Small intestine (tissue), 16 donors: ENCODE measurements at places on chromosomes 1 and 21. TPM values are rescaled to one million over a fixed set of nuclear protein-coding genes. Genes with fewer than 3 reads are reported as not detected.

DNA sequence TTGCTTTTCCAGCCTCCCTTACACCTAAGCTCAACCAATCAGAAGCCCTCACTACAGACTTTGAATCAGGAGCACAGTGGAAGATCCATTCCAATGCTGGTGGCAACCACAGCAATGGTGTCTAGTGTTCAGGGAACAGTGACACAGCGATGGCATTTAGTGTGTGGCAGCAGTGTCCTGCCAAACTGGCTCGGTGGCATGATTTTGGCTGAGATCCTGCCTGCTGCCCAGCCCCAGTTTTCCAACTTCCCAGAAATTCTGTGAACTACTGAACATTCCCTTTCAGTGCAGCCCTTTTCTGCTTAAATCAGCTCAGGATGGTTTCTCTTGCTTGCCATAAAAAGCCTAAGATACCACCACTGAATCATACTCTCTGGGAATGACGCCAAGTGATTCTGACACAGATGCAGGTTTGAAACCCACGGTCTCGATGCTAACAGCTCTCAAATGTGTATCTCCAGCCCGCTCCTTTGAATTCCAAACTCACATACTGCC is 8.8 kb downstream of the ASAP3 start:
- DNase-seq, result no peak

GRCh38 chr1:155073377-155074242 is 5.0 kb upstream of the EFNA3 start:
- DNase-seq, result no peak

The SPAG17 gene
- 0.55 TPM for polyA plus RNA-seq

- DNase-seq, result no peak
Observed at GRCh38 chr1:168161459-168161858, 17.3 kb upstream of the TIPRL start.

The LAMB3 gene
- polyA plus RNA-seq, result 33.8 TPM

The OR6N1 gene
- not detected for polyA plus RNA-seq

GRCh38 chr1:223177681-223178080 is 34.6 kb upstream of the TLR5 start:
- no peak for DNase-seq

The SPRR1A gene
- not detected for polyA plus RNA-seq

DNA sequence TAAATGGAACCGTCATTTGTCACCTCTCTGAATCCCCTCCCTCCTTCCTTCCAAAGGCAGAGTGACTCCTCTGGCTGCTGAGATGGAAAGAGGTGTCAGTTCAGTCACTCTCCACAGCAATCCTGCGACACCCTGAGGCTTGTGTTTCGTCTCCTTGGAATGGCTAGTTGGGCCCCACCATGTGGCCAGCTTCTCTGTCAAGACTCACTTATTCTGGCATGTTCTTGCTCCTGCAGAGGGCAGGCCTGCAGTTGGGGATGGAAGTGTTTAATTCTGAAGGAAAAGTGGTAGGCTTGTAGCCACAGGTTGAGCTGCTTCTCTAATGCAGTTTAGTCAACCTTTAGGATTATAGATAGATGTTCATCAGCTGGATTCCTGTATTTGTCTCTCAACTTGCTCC is 149.6 kb downstream of the LMO4 start:
- DNase-seq, result peak; percentile 7

- DNase-seq, result peak; percentile 29
Observed at GRCh38 chr1:83912876-83913275, 86.1 kb downstream of the TTLL7 start.

GRCh38 chr1:12339396-12339795 is 109.6 kb downstream of the VPS13D start:
- peak; percentile 29 for DNase-seq

GRCh38 chr1:16717336-16718098 is 22.8 kb upstream of the RNU1-4 start:
- DNase-seq, result no peak

The CFHR3 gene
- polyA plus RNA-seq, result not detected

- DNase-seq, result no peak
Observed at GRCh38 chr21:42343963-42344510, 6.8 kb downstream of the TFF2 start.

DNA sequence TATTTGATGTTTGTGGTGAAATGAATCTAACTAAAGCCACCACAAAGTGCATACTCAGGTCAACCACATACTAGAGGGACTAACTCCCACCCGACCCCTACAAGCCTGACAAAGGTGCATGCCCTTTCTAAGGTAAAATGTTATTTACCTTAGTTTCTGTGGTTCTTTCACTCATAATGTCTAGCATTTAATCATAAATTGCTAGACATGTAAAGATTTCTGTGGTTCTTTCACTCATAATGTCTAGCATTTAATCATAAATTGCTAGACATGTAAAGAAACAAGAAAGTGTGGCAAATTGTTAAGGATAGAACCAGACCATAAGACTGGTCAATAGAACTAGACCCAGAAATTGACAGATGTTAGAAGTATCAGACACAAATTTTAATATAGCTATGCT is 193.0 kb upstream of the PBX1 start:
- DNase-seq, result no peak

GRCh38 chr1:221815660-221816059 is 73.8 kb upstream of the DUSP10 start:
- DNase-seq, result no peak

The NTRK1 gene
- not detected for polyA plus RNA-seq

The ACKR1 gene
- 2.2 TPM for polyA plus RNA-seq

GRCh38 chr1:185404291-185404690 is 87.2 kb upstream of the IVNS1ABP start:
- DNase-seq, result peak; percentile 24

DNA sequence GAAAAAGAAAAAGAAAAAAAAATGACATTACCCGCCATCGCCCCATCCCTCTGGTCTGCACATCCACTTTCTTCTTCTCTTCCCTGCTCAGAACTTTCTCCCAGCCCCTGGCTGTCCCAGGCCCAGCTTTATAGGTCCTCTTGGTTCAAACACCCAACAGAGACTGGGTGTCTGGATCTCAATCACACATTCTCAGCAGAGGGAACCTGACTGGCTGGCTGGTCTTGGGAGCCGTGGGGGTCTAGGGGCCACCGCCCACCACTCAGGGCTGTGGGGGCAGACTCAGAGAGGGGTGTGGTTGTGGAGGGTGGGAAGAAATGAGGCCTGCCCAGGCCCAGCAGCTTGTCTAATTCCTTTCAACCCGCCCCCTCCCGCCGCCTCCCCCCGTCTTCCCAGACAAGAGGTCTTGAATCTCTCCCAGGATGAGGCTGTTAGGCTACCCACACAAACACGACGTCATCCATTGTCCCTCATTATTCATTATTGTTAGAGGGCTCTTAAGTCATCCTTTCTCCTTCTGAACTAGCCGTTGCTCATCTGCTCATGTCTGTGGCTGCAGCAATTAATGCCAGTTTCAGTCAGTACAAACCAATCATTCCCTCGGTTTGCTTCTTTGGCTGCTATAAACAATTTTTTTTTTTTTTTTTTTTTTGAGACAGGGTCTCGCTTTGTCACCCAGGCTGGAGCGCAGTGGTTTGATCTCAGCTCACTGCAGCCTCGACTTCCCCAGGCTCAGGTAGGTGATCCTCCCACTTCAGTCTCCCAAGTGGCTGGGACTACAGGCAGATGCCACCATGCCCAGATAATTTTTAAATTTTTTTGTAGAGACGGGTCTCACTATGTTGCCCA is 40.6 kb upstream of the CLIC4 start:
- no peak for DNase-seq

The LTN1 gene
- 5.4 TPM for polyA plus RNA-seq

The ASCL5 gene
- polyA plus RNA-seq, result 0.15 TPM
